Activated CD4-positive, alpha-beta T cell treated with anti-CD3 and anti-CD28 coated beads for 48 hours (primary cell): ENCODE measurements at places on chromosomes 3 and 15.
A peak's percentile ranks its signal among the peaks of the same experiment; 100 is the strongest.

- DNase-seq = no peak
These were observed 427.0 kb downstream of the NTRK3 start for GRCh38 chr15:87829332-87830050.

DNA sequence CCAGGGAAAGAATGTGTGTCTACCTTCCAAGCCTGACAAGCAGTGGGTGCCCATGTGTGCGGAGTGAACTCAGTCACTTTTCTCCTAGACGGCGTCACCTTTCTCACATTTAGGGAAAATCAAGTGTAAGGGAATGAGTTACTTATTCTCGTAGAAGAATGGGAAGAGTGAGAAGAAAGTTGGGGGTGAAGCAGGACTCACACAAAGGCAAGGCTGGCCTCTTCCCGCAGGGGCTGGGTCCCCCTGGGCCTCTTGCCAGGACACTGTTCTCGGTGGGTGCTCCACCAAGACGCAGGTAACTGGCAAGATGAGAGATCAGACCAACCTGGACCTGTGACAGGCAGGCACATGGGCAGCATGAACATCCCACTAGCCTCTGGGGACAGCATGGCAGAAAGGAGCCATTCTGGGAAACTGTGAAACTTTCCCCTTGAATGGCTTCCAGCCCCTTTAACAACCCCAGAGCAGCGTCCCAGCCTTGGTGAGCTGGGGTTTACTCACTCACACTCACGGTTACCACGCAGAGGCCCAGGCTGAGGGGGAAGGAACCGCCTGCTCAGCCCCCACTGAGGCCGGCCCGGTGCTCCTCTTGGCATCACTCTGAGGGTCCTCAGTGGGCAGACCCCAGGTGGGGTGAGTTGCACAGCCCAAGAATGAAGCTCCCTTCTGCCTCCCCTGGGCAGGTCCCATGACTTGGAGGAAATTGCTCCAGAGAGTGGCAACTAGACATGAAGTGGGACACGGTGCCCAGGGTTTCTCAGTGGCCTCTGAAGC is 15.0 kb upstream of the SRP14 start:
- peak; percentile 62 for DNase-seq

DNA sequence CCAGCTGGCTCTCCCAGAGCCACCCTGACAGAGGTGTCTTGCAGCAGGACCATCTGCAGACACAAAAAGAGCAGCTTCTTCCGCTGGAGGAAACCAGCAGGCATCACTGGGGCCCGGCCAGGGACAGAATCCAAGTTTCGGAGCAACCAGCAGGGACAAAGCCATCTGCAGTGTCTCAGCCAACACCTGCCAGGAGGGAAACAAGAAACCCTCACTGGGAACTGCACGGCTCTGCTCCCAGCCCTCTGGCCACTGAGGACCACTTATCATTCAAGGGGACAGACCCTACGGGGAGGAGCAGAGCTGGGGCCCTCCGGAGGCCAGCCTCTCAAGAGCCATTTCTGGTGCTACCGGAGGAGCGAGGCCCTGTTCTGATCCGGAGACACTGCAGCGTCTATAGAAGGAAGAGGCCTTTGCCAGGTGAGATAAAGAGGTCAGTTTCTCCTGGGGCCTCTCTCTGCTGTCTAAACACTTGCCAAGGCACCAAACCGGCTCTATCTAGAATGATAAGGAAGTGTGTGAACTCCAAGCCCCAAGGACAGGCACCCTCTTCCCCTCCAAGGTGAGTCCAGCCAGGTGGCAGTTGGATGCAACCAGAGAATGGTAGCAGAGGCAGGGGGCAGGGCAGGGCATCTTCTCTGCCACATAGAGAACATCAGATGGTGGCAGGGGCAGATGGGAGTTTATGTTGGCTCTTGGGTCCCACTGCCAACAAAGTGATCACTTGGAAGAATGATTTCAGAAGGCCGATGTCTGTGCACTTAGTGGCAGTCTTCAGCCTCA is 89.0 kb downstream of the CHSY1 start:
- no peak for DNase-seq

DNA sequence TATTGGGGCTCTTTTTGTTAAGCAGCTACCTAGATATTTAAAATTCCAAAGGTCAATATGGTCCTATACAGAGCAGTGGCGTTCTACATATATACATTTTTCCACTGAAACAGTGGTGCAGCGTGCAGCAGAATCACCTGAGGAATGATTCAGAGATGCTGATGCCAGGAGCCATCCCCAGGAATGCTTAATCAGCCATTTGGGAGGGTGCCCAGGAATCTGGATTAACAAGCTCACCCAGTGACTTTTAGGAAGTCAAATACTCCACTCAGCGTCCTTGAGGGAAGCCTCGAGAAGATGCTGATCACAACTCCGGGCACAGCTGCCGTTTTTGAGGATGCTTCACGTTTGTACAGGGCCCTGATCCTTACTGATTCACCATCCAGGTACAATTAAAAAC is 82.6 kb upstream of the ARHGEF3 start:
- DNase-seq = no peak

GRCh38 chr3:53715815-53716483 is 130.3 kb downstream of the CHDH start:
- DNase-seq = no peak

DNA sequence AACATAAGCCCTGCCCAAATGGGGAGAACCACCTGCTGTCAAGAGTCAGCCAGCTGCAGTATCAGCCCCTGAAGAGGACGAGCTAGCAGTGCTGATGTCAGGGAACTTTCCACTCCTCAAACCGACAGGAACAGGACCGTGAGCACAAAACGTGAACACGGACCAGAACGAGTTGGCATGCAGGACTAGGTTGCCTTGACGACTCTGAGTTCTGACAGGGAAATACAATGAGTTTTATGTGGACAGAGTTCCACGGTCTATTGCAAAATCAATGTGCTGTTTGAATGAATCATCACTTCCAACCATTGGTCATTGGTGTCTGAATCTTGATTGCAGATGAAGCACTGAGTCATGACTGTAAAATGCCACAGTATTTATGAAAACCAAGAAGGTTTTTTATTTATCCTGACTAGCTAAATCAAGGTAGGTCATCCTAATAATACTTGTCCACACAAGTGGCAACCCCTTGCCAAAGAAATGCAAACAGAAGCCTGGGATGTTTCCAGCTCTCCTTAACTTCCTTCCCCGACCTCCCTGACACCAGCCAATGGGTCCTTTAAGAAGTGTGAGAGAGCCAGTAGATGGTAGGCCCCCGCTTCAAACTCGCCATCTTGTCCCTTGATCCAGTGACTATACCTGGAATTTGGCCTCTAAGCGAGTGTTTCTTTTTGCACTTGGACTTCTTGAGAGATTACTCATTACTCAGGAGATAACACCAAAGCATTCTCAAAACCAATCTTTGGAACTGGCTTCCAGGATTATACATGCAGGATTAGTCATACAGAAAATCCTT is 119.6 kb downstream of the ASB7 start:
- DNase-seq = peak; percentile 12

- DNase-seq = no peak
These were observed 244.0 kb downstream of the OCA2 start for GRCh38 chr15:27855137-27855536.

DNA sequence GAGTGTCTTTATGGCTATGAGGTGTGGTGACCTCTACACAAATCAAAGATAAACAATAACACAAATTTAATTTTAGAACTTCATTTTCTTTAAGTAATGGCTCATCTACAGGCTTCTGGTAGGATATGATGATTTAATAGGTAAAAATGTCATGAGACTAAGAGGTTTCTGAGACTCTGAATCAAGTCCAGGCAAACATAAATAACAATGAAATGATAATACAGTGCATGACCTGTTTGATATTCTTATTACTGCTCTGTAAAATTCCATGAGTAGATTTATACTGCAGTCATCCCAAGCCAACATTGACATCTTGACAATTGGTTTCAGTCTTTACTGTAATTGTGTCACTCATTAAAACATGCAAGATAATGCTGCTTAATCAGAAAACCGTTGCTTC is 936.8 kb downstream of the MCTP2 start:
- no peak for DNase-seq

DNA sequence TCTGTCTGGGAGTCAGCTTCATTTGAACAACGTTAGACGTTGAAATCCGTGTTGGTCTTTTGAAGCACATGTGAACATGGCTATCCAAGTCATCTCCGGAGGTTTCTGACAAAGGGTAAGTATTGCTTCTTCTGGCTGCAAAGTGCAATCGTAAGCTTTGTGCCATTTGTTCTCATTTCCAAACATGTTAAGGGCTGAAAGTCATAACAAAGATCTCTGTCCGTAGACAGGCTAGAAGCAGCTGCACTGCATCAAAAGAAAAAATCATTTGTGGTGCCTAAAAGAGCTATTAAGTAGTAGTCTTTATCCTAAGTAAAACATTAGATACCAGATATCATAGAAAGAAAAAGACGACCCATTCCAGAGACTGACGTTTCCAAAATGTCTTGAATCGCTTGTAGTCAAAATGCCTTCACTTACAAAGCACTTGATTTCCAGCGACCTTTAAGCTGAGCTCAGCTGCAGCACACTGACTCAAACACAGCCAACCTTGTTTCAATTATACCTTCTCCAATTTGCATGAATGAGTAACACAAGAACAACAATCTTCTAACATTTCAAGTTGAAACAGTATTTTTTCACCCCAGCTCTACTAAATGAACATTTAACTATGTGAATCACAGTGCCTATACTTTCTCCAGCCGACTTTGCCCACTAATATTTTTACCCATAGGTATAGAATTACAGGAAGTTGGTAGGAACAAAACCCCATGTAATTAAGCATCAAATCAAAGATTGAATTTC is 76.6 kb downstream of the NEDD4 start:
- DNase-seq = no peak

DNA sequence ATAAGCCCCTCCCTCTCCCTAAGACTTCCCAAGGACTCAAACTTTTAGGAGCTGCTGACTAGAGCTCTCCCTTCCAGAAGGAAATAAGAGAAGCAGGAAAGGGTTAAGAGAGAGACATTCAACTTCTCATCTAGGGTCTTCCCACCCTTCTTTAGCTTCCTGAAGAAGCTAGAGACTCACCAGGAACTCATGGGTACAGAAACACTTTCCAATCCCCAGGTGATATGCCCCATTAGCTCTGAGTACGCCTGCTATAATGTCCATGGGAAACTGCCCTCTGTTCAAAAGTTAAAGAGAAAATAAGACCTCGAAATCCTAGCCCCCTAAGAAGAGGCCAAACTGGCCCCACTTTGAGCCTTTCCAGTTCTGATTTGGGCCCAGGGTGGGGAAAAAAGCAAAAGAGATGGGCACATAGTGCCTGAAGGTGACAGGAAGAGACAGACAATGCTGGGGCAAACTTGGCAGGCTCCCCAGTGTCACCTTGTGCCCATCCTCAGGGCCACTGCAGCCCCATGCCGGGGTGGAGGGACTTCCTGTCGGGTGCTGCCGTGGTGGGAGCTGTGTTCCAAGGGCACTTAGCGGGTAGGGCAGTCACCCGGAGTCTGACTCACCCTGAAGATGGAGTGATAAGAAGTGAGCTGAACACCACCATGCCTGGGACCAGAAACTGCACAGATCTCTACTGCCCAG is 29.5 kb downstream of the CCDC12 start:
- peak; percentile 74 for DNase-seq

- DNase-seq = no peak
These were observed 63.2 kb downstream of the DIPK2A start for GRCh38 chr3:144034715-144035290.

- no peak for DNase-seq
These were observed 106.8 kb upstream of the ATP10A start for GRCh38 chr15:25969886-25970285.

- no peak for DNase-seq
These were observed 57.6 kb upstream of the TNFSF10 start for GRCh38 chr3:172580680-172581401.

DNA sequence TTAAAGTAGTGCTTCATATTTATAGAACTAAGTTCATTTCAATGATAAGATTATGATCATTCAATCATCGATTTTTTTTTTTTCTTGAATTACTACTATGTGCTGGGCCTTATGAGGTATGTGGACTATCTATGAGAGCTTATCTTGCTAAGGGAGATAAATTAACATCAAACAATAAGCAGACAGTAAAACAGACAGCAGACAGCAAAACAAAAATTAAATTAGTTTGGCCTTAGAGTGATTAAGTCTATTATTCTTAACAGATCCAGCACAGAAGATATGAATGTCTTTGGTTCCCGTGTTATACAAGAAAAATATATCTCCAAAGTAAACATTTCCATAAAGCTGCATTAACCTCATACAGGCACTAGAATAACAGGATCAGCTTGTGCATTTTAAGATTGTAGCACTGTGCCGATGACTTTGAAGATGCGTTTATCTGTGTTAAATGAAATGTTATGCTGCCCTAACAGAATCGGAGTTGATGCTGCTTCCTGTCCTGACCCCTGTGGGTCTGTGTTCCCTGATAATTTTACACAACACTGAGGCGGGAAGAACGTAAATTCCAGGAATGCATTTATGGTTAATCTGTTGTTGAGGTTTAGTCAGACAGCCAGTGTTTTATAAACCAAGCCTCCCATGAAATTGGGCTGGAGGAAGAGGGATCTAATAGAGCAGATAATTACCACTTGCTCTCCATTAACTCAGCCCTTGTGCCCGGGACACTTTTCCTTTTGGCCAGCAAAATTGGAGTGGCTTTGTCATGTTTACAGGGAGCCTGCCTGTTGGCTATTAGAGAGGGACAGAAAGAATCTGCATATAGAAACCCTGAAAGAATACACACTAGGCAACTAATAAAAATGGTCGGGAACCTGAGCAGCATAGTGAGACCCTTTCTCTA is 80.8 kb downstream of the GHSR start:
- DNase-seq = no peak

DNA sequence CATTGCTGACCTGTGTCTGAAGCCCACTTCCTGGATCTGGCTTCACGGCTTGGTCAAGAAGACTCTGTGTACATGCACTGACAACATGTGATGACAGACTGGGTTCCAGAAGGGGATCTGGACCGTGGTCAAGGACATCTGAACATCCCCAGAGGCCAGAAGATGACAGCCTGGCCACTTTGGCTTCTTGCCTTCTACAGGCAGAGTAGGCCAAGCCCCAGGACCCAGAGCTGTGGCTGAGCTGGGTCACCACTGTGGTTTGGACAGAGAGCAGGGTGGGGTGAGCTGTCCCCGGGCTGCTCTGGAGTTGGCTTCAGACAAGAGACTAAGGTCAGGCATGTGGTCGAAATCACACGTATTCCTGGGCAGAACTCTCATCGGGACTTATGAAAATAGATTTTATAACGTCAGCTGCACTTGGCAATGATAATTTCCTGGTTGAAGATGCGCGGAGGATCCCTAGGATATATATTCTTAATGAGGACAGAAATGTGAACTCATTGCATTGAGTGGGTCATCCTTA is 114.1 kb upstream of the FRMD4B start:
- DNase-seq = no peak
